A172 (cell line): ENCODE measurements at places on chromosomes 1 and 21. TPM values are rescaled to one million over a fixed set of nuclear protein-coding genes. Genes with fewer than 3 reads are reported as not detected.
A peak's percentile ranks its signal among the peaks of the same experiment; 100 is the strongest.

Gene SPATA46
- not detected in 2 replicates for total RNA-seq

Gene AADACL3
- total RNA-seq, result not detected in 2 replicates

DNA sequence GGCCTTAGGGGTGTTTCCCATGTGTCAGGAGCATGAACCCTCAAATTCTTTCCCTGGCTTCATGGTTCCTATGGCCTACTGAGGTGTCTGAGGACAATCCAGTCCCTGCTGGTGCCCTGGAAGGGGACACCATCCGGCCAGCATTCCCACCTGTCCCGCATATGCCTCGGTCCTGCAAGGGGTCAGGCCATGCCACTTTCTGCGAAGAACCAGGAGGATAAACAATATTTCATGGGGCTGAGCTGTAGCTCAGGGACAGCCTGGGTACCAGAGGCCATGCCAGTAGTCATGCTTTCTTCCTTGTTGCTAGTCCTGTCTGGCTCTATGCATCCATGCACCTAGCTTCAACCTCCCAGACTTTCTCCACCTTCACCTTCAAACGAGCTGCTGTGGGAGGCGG lies 123.6 kb downstream of the MRPS6 start:
- DNase-seq, result no peak

DNA sequence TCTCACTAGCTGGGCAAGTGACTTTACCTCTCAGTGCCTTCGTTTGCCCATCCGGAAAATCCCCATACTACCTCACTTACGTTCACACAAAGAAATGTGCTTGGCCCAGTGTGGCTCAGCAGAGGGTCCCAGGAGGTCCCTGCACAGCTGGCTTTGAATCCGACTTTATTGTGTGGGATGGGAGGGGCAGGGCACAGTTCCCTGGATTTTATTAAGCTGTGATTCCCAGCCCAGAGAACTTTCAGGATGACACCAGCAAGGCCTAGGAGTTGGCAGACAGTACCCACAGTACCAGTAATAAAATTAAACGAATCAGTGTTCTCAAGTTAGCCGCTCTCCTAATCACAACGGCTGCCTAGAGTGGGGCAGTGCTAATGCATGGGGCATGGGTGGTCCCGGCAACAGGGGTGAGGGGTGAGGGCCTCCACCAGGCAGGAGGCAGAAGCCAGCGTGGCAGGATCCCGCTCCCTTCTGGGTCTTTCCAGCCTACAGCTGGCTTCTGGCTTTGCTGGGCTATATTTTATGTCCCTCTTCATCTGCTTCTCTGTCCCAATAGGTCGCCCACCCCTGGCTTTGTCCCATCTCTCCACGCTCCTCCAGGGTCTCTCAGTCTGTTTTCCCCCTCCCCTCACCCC lies 74.9 kb downstream of the VWA5B1 start:
- DNase-seq, result no peak

- DNase-seq, result peak; percentile 80
Measured at GRCh38 chr1:156627313-156627880, 8.2 kb downstream of the HAPLN2 start.
